ENCODE measurements at places on chromosomes 7 and 10.

DNA sequence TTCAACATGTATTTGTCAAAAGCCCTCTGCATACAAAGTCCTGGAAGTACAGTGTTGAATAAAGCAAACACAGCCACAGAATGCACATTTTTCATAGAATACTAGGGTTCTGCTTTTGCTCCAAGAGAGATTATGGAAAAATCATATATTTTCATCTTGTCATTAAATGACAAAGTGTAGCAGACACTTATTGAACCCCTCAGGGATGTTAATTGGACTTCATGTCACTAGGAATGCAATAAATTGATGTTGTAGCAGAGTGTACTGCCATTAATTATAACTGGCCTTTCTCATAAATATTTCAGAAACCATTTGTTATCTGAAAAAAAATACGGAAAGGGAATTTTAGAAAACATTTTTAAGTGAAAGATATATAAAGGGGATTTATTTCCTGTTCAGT, 64.5 kb upstream of the TAC1 start:
- no peak for DNase-seq

GRCh38 chr10:119550827-119551226, 8.3 kb upstream of the RGS10 start:
- no peak for DNase-seq

- no peak for DNase-seq
These were observed 16.3 kb downstream of the RBM33 start for GRCh38 chr7:155660758-155661093.

GRCh38 chr7:153530441-153530840, 521.8 kb upstream of the DPP6 start:
- no peak for DNase-seq

DNA sequence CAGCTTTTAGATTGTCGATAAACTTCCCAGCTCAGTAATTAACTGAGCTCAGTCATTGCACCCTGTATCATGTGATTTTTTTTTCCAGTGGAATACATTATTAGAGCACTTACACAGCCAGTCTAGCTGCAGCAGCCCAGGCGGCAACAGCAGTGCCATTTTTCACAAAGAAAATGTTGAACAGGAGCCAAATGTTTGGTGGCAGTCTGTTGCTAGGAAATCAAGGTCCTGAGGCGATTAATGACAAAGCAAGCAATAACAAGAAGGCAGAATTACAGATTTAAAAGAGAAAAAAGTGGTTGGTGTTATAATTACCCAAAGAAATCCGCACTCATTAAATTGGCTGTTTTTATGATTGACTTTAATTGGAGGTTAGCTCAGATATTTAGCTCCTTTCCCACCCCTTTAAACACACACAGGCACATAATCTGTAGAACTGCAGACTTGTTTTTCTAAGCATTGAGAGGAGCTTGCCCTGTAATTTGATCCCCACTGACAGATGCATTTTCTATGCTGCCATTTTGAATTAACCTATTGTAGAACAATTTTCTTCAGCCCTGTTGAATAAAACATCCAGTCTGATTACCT, 267.4 kb downstream of the ADK start:
- DNase-seq, result no peak

DNA sequence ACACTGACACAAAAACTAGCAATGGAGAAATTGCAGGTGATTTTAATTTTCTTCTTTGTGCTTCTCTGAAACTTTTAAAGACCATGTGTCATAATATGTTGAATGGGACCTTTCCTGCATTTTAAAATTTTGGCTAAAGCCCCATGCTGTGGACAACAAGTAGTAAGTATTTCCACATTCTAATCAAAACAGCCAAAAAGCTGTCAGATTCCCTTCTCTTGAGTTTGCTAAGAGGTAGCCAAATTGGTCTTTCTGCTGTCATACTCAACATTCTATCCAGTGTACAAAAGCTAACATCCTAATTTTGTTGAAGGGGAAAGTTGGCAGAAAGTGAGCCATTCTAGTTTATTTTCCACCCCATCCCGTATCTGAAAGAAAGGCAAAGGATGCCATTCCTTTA, 447.6 kb downstream of the TFEC start:
- no peak for DNase-seq

- DNase-seq, result no peak
These were observed 37.8 kb downstream of the DKK1 start for GRCh38 chr10:52351914-52352330.

DNA sequence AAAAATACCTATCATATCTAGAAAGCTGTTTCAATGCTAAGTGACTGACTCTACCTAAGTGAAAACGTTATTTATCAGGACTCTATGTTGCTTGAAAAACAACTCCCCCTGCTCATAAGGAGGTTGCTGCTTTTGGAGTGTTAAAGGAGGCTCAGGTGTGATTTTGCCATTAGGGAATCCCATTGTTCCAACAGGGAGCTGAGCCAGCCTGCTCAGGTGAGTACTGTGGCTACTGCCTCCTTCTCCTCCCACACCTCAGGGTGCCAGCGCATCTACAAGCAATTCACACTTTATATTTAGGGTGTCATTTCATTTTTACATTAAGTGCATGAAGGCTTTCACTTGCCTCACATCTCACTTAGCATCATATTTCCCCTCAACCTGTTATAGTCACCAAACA, 84.7 kb downstream of the SEM1 start:
- DNase-seq, result no peak

DNA sequence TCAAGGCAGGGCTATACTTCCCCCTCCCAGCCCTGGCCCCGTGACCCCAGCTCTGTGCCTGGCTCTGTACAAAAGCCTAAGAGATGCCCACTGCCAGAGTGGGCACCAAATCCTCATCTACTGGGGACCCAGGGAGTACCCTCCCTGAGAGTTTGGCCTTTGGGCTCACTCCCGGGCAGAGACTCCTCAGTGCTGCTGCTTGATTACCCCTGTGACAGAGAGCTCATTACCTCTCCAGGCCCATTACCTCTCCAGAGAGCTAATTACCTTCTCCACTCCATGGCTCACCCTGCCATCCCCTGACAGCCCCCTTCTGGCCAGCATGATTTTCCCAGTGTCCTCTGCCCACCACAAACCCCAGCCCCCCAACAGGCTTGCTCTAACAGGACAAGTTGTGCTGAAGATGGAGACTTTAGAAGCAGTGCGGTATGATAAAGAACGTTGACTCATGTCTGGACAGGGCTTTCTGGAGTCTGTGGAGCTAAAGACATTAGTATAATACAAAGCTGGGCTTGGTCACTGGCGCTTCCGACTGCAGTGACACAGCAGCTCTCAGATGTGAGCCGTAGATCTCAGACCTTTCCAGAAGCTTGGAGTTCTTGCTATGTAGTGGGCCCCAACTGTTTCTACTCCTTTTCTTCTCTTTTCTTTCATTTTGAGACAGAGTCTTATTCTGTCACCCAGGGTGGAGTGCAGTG, 111.3 kb upstream of the KCTD7 start:
- no peak for DNase-seq

GRCh38 chr7:18521236-18521589, 25.7 kb downstream of the HDAC9 start:
- DNase-seq, result no peak

DNA sequence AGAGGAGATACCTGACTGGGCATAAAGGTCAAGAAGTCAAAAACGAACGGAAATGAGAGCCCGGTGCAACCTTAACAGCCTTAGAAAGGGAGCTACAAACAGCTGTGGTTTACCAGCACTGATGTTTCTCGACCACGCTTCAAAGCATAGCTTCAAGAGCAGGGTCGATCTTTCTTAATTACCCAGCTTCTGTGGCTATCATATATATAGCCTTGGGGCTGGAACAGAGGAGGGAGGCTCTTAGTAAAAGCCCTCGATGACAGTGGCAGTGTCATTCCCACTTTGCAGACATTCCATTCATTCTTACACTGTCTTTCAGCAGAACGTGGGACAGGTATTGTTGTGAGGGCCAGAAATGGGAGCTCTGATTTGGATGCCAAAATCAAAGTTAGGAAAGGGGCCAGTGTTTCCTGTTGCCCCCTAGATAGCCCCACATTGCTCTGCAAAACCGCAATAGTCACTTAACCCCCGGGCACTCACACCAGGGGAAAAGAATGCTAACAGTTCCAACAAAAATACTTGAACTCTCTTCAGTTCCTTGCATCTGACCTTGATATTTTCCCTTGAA, 141.5 kb downstream of the MTPAP start:
- no peak for DNase-seq

DNA sequence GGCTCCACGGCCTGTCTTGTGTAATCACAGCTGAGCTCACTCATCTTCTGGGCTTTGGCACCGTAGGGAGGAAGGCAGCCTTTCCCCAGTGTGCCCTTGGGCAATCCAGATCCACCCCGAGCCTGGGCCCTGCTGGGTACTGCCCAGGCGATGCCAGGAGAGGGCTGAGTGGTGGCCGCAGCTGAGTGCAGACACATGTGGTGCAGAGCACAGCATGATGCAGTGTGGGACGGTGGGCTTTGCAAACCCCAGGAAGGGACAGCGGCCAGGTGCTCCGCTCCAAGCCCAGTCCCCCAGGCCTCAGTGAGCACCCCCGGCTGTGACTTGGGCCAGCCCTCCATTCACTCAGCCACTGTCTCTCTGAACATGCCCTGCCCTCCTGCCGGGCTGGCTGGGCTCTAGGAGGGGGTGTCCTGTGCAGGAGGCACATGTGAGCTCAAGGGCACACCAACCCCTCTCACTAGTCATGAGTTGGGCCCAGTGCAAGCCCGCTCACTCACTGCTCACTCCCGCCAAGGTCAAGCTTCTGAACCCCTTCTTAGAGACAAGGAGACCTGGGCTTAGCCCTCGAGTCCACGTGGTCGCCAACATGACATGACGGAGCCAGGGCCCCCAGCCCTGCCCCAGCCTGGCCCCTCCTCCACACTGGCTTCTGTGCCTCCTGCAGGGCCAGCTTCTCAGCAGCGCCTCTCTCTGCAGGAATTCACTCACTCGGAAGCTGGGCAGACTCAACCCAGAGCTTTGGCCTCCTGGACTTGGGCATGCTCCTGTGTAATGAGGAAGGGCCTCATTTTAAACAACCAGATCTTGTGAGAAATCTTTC, 77.5 kb upstream of the INSIG1 start:
- no peak for DNase-seq

DNA sequence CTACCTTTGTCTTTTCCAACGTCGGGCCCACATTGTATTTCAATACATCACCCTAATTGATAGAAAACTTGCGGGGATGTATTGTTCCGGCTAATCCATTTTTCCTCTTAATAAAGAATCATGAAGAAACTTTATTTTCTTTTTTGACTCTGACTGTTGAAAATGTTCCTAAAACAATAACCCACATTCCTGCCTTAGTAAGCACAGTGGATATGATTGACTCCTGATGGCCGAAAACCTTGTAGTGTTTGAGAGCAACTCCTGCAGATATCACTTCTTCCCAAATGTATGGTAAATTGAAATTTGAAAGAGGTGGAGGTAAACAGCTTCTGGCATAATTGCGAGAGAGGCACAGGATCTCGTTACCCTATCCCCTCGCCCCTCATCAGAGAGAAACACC, 65.7 kb downstream of the BICC1 start:
- no peak for DNase-seq

GRCh38 chr10:56068473-56069263, 292.4 kb downstream of the ZWINT start:
- DNase-seq, result no peak

GRCh38 chr7:11133436-11133959, 159.8 kb downstream of the PHF14 start:
- no peak for DNase-seq

DNA sequence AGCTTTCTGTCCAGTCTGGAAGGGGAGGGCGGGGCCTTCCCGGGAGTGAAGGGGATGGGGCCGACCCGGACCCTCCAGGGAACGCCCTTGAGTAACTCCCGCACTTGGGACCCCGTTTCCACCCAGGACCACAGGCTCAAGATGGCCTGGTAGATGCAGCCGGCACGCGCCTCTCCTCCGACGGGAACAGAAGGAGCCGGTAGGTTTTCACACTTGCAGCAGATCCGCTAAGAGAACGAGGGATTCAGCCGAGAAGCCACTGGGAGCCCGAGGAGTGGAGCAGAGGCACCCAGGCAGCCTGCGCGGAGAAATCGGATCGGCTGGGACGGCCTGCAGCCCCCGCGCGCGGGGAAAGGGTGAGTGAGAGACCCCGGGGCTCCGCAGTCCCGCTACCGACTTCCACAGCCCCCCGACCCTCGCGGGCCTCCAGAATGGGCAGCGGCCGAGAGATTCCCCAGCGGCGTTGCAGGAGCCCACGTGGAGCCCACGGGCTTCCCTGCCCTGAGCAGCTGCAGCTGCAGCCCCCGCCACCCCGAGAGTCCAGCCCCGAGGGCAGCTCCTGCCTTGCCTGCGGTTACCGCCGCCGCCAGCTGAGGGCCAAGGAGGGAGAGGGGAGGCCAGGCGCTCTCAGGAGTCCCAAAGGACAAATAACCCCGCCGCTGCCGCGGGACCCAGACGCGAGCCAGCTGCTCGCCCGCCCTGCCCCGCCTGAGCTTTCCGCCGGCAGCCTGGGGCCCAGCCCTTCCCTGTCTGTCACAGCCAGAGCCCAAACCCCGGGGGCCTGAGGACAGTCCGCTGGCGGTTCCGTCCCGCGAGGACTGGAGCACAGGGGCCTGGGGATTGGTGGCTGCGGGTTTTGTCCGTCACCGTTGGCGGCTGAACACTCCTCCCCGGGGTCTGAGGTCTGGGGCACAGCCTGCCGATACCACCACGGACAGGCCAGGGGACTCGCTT, 21.8 kb downstream of the IFT22 start:
- no peak for DNase-seq

DNA sequence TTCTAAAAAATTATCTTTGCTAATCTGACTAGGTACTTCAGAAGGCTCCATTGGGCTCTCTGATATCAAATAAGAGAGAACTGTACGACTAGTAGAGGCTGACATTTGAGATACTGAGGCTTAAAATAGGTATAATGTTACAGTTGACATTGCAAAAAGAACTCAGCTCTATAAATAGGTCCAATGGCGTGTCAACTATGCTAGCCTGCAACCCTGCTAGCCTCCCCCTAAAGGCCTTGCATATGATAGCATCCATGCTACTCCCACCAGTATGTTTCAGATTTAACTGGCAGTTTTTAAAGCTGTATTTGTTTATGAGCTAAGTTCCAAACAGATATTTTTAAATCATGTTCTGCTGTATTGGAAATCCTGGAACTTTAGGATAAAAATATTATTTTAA, at the start of gene PPP1R3A:
PPP1R3A (minus strand) TSS at position 64 of the 400 bp plus-strand sequence; CDS start at position 51, 13 bp downstream.
- DNase-seq, result no peak

DNA sequence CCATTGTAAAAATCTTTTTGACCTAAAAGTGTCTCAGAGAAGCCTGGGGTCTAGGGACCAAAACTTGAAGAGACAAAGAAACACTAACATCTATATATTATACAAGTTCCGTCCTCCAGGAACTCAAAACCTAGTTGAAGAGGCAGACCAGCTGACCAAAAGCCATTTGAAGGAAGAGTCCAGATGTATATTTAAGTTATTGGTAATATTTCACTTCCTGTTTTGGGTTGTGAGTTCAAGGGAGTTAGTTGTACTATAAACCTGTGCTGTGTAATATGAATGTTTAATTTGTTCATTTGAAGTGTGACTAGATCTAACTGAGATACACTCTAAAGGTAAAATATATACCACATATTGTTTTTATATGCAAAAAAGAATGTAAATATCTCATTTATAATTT, 45.0 kb downstream of the CDK1 start:
- DNase-seq, result no peak

- DNase-seq, result no peak
These were observed 361 bp upstream of the PLXDC2 start for GRCh38 chr10:19815731-19816410.
